Activated CD4-positive, alpha-beta T cell treated with anti-CD3 and anti-CD28 coated beads for 1 hour (primary cell): ENCODE measurements at places on chromosomes 7 and 10.

DNA sequence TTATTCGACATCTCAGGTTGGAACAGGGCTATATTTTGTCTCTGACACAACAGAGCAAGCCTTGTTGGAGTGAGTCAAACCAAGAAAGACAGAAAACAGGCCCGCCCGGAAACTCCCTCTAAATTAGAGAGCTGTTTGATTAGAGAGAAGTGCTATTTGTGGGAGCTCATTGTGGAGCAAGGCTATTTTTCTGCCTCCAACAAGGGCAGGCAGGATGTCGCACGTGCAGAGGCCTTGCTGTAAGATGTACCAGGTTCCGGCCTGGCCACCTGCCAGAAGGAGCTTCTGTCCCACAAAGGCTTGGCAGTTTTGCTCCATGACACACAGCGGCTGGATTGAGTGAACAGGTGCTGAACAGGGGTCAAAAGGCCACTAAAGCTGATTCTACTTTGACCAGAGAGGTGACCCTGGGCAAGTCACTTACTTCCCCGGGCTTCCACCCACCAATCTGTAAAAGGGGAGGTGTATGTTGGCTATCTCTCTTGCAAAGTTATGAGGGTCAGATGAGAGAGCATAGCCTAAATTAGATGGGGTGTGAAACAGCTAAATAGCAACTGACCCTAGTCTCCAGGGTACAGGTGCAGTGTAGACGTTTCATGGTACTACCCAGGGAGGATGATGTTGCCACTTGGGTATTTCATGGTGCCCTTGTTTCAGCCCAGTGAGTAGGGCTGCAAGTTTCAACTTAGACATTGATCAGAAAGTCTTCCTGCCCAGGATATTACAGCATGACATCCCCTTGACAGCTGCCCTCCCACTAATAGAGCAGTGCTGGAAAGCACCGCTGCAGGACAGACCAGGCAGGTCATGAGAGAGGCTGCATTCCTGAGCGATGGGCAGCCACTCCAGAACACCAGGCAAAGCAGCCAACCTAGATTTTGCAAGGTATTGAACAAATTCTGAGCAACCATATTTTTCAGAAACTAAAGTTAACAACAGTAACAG is 62.0 kb downstream of the VSTM4 start:
- no peak for DNase-seq

GRCh38 chr7:32658034-32658433 is 162.7 kb downstream of the AVL9 start:
- no peak for DNase-seq

GRCh38 chr10:128003521-128003920 is 96.6 kb downstream of the PTPRE start:
- no peak for DNase-seq

- DNase-seq, result no peak
Measured at GRCh38 chr7:43692582-43693373, 36.5 kb downstream of the COA1 start.

DNA sequence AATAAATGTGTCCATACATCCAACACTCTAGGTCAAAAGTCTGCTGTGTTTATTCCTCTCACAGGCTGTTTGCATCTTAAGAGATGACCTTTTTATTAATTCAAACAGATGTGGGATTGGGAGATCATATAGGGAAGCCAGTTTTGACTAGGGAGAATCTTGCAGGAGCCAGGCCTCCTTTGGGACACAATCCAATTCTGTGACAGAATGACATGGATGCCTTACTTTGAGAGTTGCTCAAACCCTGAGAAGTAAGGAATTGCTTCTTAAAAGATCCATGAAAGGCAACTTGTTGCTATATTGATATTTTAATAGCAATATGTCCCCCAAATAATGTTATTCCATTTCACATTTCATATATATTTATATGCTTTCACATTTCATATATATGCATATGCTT is 53.5 kb upstream of the CACNB2 start:
- DNase-seq, result no peak

DNA sequence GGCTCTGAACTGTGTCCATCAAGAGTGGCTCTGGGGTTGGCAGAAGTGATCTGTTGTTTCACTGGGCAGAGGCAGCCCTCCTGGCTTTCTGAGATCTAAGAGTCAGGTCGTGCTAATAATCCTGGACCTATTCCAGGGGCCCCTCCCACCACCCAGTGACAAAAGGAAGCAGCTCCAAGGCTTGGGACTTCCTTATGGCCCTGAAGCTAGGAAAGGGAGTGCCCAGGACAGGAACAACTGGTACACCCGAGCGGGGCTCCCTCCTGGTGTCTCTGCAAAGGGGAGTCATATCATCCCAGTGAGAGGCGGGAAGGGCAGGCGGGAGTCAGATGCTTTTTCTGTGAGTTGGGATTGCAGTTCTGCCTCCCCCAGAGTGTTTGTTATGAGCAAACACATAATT is 32.3 kb downstream of the RPS24 start:
- no peak for DNase-seq

DNA sequence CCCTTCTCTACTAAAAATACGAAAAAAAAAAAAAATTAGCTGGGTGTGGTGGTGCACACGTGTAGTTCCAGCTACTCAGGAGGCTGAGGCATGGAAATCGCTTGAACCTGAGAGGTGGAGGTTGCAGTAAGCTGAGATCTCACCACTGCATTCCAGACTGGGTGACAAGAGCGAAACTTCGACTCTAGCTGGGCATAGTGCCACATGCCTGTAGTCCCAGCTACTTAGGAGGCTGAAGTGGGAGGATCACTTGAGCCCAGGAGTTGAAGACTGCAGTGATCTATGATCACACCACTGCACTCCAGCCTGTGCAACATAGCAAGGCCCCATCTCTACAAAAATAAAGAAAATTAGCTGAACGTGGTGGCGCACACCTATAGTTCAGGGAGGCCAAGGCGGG is 1.2 kb upstream of the SPACDR start:
- no peak for DNase-seq

DNA sequence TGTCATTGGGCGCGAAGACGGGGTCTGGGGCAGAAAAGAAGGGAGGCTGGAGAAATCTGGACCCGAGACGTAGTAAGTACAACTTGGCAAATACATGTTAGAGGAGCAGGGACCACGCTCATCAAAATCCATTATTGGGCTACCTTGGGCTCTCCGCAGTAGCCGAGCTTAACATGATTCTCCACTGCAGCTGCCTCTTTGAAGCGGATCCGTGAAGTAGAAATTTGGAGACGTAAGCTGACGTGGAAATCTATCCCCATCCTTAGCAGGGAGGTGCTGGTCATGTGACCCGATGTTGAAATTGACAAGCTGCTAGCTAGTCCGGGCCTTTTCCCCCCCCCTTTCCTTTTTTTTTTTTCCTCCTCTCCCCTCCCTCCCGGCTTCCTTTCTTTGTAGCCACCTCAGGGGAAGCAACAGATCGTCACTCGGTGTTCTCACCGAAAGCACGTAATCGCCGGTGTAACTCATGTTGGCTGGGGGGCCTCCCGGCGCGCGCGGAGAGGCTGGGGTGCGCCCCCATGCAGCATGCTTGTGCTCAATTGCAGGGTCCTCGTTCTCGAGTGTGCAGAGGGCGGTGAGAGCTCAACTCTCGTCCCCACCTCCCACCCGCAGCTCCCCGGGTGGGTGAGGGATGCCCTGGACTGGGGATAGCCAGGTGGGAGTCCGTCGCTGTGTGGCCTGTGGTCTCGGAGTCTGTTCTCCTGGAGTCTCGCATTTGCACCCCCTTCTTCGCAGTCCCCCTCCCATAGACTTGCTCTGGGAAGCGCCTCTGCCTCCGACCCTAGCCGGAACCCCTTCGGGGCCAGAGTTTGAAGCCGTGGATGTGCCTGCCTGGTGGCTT is at the start of gene HOXA11:
Gene HOXA11 (minus strand): TSS at position 220 of the 841 bp plus-strand sequence. CDS start 88 bp downstream, at position 132.
- DNase-seq, result peak; percentile 7

GRCh38 chr10:46558392-46559185 is 2.1 kb upstream of the GPRIN2 start:
- DNase-seq, result no peak

GRCh38 chr7:83985821-83986220 is 208.8 kb downstream of the SEMA3A start:
- no peak for DNase-seq

DNA sequence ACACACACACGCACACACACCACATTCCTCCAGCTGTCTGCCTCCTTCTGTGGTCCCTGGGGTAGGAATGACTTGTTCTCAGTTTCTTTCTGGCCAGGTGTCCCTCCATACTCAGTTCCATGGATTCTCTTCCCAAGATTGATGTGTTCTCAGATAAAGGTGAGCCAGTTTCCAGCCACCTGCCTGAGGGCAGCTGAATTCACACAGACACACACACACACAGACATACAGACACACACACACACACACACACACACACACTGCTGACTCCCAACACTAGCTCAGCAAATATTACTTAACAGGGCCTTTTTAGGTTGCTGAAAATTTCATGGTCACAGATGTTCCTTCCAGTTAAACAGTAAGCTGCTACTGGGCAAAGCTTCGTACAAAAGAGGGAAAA is 45.4 kb upstream of the GDF10 start:
- no peak for DNase-seq

- DNase-seq, result no peak
Measured at GRCh38 chr10:44388641-44389040, 3.7 kb upstream of the CXCL12 start.

- DNase-seq, result no peak
Measured at GRCh38 chr10:131685576-131685975, 215.2 kb upstream of the PPP2R2D start.

GRCh38 chr10:76268530-76268929 is 837.1 kb downstream of the LRMDA start:
- DNase-seq, result no peak

- DNase-seq, result no peak
Measured at GRCh38 chr10:99711129-99711719, 20.7 kb downstream of the COX15 start.

GRCh38 chr10:34739915-34740314 is 75.2 kb downstream of the PARD3 start:
- DNase-seq, result no peak

- DNase-seq, result no peak
Measured at GRCh38 chr7:134514663-134515062, 12.7 kb upstream of the AKR1B10 start.

GRCh38 chr10:101789686-101790085 is 6.4 kb upstream of the NPM3 start:
- DNase-seq, result no peak

GRCh38 chr7:5997210-5997808 is 11.5 kb downstream of the PMS2 start:
- DNase-seq, result peak; percentile 18
